ENCODE measurements at places on chromosomes 5 and 9.

GRCh38 chr5:60927450-60927849, 17.4 kb downstream of the ERCC8 start:
- DNase-seq: no peak

- no peak for DNase-seq
Measured at GRCh38 chr5:78903861-78904260, 81.2 kb downstream of the ARSB start.

- DNase-seq: no peak
Measured at GRCh38 chr9:15499139-15499538, 11.6 kb downstream of the PSIP1 start.

- DNase-seq: no peak
Measured at GRCh38 chr9:104740621-104741020, 6.9 kb upstream of the NIPSNAP3A start.

DNA sequence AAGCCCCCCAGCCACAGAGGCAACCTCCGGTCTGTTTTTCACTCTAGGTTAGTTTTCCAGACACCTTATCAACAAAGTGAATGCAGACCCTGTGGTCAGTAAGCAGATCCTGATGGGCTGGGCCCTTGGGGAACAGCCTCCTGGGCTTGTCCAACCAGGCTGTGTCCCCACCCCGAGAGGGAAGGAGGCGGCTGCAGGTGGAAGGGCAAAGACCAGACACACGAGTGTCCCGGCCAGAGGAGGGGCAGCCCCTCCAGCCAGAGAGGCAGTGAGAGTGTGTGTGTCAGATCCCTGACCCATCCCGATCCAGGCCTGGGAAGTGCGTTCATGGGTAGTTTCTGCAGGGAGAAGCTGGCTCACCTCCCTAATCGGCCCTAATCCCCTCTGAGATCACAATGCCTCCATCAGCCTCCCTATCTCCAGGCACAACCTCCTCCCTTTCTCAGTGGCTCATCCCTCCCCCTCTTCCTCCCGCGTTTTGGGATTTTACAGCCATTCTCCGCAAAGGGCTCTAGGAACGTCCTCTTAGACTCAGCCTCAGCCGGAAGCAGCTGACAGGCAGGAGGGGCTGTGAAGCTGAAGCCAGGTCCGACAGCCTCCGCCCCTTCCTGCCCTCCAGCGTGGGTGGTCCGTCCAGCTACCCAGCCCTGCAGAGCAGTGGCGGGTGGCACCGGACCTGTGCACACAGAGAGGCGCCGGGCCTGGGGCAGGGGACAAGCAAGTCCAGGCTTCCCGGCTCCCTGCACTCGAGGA, 9.7 kb downstream of the SLC12A7 start:
- DNase-seq: peak; percentile 34
